Midbrain (tissue), 1 donor: ENCODE measurements at places on chromosomes 4 and X.

DNA sequence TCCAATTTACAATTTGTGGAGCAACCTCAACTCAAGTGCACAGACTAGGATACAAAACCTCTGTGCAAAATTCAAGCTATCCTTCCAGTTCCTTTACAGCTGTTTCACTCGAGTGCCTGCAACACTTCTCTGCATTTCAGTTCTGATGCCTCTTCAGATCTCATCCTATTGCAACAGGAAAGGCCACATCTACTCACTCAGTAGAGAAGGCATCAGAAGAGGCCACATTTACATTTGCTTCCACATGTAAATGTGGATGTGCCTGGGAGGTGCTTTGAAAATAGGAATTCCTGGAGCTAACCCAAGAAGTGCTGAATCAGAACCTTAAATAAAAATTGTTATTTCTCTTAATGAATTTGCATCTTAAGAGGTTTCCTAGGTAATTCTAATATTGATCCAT lies 45.8 kb upstream of the SERTM2 start:
- DNase-seq, result no peak

DNA sequence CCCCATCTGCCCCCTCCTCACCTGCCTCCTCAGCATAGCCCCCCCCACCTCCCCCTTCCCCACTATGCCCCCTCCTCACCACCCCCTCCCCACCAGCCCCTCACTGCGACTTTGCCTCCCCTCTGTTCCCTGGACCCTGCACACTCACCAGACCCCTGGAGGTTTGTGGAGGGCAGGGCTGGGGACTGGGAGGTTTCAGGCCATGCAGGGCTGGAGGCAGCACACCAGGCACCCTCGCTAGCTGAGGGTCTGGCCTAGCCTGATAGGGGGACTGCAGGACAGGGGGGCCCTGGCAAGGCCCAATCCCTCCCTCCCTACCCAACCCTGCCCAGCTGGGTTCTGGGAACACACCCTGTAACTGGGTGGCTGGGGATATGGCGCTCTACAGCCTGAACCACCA lies 28.0 kb downstream of the TACC3 start:
- no peak for DNase-seq

DNA sequence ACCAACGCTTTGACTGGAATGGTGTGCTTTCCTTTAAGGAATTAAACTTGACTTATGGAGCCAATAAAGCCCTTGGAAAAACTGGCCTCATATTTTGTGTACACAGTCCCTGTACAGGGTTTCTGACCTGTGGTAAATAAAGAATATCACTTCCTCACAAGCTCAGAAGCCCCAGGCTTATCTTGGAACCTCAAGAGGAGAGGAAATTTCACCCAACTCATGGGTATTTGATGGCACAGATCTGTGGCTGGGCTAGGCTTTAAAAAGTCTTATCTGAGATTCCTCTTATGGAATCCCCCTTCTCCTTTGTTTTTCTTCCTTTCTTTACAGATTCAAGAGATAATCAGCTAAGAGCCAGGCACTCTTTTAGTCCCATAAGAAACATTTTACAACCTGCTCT lies 89.3 kb upstream of the USP38 start:
- no peak for DNase-seq

- DNase-seq, result no peak
Measured at GRCh38 chrX:48600226-48600625, 2.9 kb downstream of the WDR13 start.

DNA sequence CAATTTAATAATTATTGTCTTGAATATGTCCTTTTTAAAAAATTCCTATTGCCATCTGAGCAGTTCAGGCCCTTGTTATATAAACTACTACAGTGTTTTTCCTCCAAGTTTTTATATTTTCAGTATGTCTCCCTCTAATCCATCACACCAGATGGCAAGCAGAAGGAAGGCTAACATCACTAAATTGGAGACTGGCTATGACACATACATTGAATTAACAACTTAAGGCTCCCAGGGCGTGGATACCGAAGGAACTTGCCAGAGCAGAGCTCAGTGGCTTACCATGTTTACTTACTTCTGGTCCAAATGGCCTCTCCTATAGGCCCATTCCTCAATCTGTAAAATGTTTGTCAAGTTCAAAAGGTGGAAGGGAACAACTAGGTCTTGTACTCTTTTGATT lies 13.0 kb downstream of the MAGEB1 start:
- no peak for DNase-seq
